ENCODE measurements at places on chromosomes 5 and 9. TPM values are rescaled to one million over a fixed set of nuclear protein-coding genes. Genes with fewer than 3 reads are reported as not detected.

OLFM1 gene
- not detected for total RNA-seq

PLAA gene
- 39.2 TPM for total RNA-seq

LCP2 gene
- 219 TPM for total RNA-seq

PCDHA8 gene
- not detected for total RNA-seq

PCDHA6 gene
- not detected for total RNA-seq

BAAT gene
- total RNA-seq = not detected

RAPGEF1 gene
- total RNA-seq = 145 TPM

DMRT3 gene
- total RNA-seq = not detected

GRCh38 chr5:10788358-10788757, 27.3 kb upstream of the DAP start:
- no peak overlapping the region for H3K4me3 ChIP-seq
- DNase-seq = no peak
- H3K27ac ChIP-seq = no peak overlapping the region
- no peaks in the 10 kb centered on the region for H3K27me3 ChIP-seq
- no peaks in the 10 kb centered on the region for H3K4me1 ChIP-seq
- no peaks in the 10 kb centered on the region for H3K36me3 ChIP-seq

GRCh38 chr9:131997779-131998178, 81.9 kb downstream of the MED27 start:
- DNase-seq = no peak
- no peak overlapping the region for H3K4me3 ChIP-seq
- H3K4me1 ChIP-seq = peaks cover 9% of the 10 kb centered on the region
- no peaks in the 10 kb centered on the region for H3K36me3 ChIP-seq
- H3K27me3 ChIP-seq = no peaks in the 10 kb centered on the region

GRCh38 chr9:89732295-89732938, 127.6 kb downstream of the GADD45G start:
- no peaks in the 10 kb centered on the region for H3K4me1 ChIP-seq
- H3K27me3 ChIP-seq = no peaks in the 10 kb centered on the region
- H3K4me3 ChIP-seq = no peak overlapping the region
- no peak overlapping the region for H3K27ac ChIP-seq
- H3K36me3 ChIP-seq = no peaks in the 10 kb centered on the region
- DNase-seq = no peak

GRCh38 chr9:23563517-23563916, 262.5 kb downstream of the ELAVL2 start:
- no peak overlapping the region for H3K27ac ChIP-seq
- no peaks in the 10 kb centered on the region for H3K36me3 ChIP-seq
- no peak overlapping the region for H3K4me3 ChIP-seq
- no peaks in the 10 kb centered on the region for H3K27me3 ChIP-seq

GRCh38 chr9:110590816-110591215, 11.3 kb upstream of the SVEP1 start:
- no peak overlapping the region for H3K4me3 ChIP-seq
- no peak for DNase-seq
- H3K27ac ChIP-seq = no peak overlapping the region
- no peaks in the 10 kb centered on the region for H3K27me3 ChIP-seq

DNA sequence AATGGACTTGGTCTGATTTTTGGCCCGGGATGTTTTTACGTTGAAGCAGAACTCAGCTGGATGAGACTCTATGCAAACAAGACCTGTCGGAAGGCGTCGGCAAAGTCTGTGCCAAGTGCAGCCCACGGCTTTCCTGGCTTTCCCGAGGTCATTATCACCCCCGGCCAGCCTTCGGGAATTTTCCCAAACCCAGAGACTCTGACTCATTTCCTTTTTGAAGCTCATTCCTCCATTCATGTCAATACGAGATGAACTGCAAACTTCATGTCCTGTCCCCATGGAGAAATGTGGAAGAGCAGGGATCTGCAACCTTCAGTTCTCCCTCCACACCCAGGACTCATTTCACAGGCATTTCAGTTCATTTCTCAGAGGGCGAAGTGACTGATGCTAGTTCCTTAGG, 95.3 kb downstream of the IRX2 start:
- H3K4me3 ChIP-seq = no peak overlapping the region
- no peaks in the 10 kb centered on the region for H3K27me3 ChIP-seq

DNA sequence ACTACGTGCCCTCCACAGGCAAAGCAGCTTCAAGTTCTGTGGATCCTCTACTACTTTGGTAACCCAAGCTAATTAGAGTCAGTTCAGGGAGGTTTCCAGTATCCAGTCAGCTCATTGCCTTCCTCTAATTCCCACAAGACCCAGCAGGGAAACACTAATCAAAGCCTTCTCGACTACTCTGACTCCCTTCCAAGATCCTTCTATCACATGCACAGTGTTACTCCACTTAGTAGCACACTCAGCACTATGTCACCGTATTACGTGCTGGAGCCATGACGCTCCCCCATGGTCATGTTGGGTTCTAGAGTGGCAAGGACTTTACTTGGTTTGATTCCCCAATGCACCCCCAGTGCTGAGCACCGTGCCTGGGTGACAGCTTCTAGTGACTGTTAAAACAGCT, 53.0 kb downstream of the DCP2 start:
- H3K4me3 ChIP-seq = no peak overlapping the region
- DNase-seq = no peak
- peaks cover 5% of the 10 kb centered on the region for H3K36me3 ChIP-seq
- H3K27me3 ChIP-seq = no peaks in the 10 kb centered on the region
- H3K27ac ChIP-seq = no peak overlapping the region

GRCh38 chr9:10238087-10238486, 374.7 kb downstream of the PTPRD start:
- no peak overlapping the region for H3K4me3 ChIP-seq
- no peaks in the 10 kb centered on the region for H3K27me3 ChIP-seq
- H3K4me1 ChIP-seq = no peaks in the 10 kb centered on the region
- H3K27ac ChIP-seq = no peak overlapping the region

DNA sequence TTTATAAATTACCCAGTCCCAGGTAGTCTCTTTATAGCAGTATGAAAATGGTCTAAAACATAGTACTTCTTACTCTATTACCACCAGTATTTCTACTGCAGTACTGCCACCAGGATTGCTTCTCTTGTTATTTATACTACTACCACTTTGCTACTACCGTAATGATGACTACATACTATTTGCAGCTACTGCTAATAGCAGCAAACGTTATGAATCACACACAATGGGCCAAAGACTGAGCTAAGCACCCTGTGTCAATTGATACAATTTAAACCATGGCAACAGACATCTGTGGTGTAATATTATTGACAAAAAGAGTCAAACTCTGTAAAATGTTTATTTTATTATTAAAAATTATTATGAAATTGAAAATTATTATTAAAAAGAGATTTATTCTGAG, 15.3 kb upstream of the KIF12 start:
- no peaks in the 10 kb centered on the region for H3K4me1 ChIP-seq
- no peak overlapping the region for H3K27ac ChIP-seq
- H3K36me3 ChIP-seq = no peaks in the 10 kb centered on the region
- no peak overlapping the region for H3K4me3 ChIP-seq
- H3K27me3 ChIP-seq = no peaks in the 10 kb centered on the region

DNA sequence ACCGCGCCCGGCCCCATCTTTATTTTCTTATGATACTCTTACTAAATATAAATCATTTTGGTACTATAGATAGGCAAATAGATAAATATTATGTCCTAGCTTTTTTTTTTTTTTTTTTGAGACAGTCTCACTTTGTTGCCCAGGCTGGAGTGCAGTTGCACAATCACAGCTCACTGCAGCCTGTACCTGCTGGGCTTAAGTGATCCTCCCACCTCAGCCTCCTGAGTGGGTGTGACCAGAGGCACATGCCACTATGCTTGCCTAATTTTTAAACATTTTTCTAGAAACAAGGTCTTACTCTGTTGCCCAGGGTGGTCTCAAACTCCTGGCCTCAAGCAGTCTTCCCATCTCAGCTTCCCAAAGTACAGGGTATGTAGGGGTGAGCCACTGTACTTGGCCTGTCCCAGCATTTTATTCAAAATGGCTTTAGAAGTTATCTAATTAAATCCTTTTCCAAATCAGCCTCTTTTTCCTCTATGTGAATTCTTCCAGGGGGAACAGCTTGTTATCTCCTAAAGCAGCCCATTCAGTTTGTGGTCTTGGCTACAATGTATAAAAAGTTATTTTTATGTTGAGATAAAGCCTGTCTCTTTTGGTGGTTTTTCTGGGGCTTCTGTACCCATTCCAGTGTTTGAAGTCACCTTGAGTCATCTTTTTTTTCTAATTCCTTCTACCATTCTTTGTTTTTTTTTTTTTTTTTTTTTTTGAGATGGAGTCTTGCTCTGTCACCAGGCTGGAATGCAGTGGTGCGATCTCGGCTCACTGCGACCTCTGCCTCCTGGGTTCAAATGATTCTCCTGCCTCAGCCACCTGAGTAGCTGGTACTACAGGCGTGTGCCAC, 12.1 kb downstream of the MELK start:
- no peaks in the 10 kb centered on the region for H3K36me3 ChIP-seq
- DNase-seq = no peak
- no peaks in the 10 kb centered on the region for H3K4me1 ChIP-seq
- H3K27me3 ChIP-seq = no peaks in the 10 kb centered on the region
- no peak overlapping the region for H3K4me3 ChIP-seq
- no peak overlapping the region for H3K27ac ChIP-seq

DNA sequence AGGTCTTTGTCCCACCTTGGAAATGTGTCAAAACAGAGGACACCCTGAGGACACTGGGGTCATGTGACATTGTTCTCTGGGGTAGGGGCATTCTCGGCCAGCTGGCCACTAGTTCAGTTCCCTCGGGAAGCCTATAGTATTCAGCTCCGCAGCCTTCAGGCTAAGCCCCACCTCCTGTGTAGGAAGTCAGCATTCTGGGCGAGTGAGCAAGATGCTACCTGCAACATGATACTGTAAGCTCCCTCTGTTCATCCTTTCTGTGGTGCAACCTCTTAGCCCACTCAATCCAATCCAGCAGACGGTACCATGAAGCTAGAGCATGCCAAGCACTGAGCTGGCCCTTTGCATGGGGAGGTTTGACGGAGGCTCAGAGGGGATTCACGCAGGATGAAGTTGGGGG, 5.3 kb downstream of the NTNG2 start:
- peaks cover 15% of the 10 kb centered on the region for H3K27me3 ChIP-seq
- peaks cover 6% of the 10 kb centered on the region for H3K4me1 ChIP-seq
- no peak overlapping the region for H3K4me3 ChIP-seq
- no peak overlapping the region for H3K27ac ChIP-seq

DNA sequence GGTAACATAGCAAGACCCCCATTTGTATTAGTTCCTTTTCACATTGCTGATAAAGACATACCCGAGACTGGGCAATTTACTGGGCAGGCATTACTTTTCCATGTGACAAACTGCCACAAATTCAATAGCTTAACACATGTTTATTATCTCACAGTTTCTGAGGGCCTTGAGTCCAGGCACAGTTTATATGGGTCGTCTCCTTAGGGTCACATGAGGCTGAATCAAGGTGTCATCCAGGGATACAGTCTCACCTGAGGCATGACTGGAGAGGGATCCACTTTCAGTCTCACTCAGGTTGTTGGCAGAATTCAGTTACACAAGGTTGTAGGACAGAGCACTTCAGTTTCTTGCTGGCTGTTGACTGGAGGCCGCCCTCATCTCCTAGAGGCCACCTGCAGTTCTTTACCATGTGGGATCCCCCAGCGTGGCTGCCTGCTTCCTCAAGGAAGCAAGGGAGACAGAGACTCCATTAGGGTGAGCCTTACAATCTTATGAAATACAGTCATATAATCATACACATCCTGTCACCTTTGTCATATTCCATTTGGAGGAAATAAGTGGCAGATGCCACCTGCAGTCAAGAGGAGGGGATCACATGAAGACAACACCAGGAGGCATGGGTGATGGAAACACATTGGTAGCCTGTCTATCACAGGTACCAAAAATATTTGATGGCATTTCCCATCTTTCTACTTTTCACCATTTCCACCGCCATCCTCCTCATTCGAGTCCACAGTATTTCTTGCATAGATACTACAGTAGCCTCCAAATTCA, 15.1 kb upstream of the ERAP1 start:
- peaks cover 38% of the 10 kb centered on the region for H3K4me1 ChIP-seq
- H3K27ac ChIP-seq = no peak overlapping the region
- DNase-seq = no peak
- no peaks in the 10 kb centered on the region for H3K36me3 ChIP-seq
